ENCODE measurements at places on chromosomes 12 and 14.

- no peak for DNase-seq
Observed at GRCh38 chr12:1630827-1631591, 2.0 kb downstream of the WNT5B start.

GRCh38 chr12:90233168-90234100 lies 524.8 kb upstream of the ATP2B1 start:
- DNase-seq = no peak

GRCh38 chr14:19902409-19902808 lies 18.0 kb upstream of the OR4K5 start:
- no peak for DNase-seq

DNA sequence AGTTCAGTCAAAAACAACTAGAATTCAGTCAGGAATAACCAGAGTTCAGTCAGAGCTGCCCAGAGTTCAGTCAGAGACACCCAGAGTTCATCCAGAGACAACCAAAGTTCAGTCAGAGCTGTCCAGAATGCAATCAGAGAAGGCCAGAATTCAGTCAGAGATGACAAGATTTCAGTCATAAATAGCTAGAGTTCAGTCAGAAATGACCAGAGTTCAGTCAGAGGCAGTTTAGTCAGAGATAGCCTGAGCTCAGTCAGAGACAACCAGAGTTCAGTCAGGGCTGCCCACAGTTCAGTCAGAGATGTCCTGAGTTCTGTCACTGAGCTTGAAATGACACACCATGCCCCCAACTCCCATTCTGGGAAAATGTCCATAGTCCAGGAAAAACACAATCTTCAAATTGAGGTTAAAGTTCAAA lies 1102.8 kb downstream of the BCL11B start:
- DNase-seq = no peak

GRCh38 chr14:31969699-31970240 lies 107.3 kb upstream of the ARHGAP5 start:
- no peak for DNase-seq

DNA sequence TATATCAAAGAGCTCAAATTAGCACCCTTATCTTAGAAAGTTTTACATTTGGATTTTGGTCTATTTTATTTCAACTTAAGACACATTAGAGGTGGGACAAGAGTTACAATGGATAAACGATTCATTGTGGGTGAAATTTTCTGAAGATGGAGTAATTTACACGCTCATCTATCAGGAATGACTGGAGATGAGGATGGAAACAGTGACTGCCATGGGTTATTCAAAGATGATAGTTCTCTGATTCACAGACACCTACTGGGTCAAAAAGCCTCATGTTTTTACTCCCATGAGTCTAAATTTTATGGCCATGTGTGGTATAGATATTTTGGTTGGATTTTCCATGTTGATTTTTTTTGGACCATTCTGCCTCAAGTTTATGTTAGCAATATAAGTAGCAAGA lies 22.1 kb downstream of the SAMD4A start:
- peak; percentile 53 for DNase-seq

DNA sequence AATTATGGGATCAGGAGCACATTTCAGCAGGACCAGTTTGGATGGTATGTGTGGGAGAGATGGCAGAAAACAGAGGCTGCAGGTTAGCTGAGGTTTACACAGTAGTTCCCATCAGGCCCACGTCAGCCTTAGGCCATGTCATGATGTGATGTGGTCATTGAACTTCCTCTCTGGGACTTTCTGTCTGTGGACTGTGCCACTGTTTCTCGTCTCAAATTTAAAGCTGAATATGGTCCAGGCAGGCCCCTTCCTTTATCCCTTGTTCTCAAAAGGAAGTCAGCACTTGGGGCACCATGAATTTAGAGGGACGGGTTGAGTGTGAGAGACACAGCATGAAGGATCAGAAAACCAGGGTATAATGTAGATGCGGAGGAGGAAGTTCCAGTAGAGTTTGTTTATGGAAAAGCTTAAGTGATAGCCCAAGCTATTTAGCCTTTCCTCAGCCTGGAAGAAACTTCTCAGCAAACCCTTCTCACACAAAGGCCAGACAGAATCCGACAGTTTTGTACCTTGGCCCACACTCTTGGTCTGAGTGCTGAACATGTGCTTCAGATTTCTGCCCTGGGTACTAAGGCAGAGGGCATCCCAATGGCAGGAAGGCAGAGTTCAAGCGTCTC lies 3.6 kb upstream of the IGFBP6 start:
- DNase-seq = no peak

- no peak for DNase-seq
Observed at GRCh38 chr12:25725931-25726330, 172.8 kb upstream of the LMNTD1 start.

DNA sequence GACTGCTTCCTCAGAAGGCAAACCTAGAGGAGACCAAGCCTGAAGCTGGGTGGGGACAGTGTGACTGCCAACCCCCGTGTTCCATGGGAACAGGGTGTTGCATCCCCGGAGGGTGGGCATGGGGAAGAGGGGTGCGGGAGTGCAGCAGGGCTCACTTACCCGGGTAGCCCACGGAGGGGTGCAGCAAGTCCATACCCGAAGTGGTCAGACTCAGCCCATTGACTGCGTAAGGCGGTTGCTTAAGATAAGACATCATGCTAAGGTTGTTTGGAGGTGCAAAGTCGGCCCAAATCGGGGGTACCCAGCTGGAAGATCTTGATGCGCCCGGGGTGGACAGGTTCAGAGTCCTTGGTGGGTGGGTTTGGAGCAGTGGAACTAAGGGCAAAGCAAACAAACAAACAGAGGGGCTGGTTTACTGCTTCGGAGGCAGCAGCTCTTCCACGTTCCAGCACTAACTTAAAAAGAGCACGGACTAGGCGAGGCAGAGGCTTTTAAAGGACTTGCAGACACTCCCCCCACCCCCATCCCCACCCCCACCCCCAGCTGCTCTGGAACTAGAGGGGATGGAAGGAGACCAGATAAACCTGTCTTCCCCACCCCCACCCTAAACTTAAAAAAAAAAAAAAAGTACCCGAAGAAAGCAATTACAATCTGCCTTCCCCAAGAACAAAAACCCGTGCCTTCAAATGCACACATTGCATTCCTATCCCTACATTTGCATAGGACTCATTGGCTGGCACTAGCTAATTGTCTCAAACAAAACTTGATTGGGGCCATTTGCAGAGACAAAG lies 4.9 kb downstream of the OTX2 start:
- no peak for DNase-seq

DNA sequence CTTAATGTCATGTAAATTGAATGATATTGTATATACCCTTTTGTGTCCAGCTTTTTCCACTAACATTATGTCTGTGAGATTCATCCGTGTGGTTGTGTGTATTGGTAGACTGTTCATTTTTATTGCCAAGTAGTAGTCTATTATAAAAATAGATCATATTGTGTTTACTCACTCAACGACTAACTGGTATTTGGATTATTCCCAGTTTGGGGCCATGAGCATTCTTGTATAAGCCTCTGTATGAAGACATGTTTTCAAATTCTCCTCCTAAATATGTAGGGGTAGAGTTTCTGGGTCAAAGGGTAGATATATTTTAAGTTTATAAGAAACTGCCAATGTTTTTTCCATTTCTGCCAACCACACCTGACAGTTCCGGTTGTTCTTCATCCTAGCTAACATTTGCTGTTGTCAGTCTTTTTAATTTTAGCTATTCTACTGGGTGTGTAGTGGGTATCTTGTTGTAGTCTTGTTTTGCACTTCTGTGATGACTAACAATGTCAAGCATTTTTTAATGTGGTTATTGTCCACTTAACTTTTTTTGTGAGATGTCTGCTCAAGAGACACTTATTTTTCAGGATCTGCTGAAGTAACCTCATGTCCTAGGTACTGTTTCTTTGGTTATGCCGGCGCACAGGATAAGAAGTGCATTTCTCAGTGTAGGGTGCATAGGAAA lies 93.2 kb downstream of the DACT1 start:
- DNase-seq = no peak

DNA sequence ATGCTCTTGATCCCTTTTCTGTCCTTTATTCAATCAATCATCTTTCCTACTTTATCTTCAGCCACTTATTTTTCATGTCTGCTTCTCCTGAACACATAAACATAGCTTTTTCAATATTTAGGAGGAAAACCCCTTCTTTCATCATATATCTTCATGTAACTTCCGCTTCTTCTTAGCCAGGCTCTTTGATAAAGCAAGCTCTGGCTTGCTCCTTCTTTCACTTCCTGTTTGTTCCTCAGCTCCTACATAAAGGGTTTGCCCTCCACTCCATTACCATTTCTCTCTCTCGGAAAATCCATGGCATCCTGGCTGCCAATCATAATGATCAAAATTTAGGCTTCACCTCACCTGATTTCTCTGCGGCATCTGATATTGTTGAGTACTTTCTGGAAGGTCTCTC lies 33.7 kb upstream of the HELB start:
- DNase-seq = no peak

DNA sequence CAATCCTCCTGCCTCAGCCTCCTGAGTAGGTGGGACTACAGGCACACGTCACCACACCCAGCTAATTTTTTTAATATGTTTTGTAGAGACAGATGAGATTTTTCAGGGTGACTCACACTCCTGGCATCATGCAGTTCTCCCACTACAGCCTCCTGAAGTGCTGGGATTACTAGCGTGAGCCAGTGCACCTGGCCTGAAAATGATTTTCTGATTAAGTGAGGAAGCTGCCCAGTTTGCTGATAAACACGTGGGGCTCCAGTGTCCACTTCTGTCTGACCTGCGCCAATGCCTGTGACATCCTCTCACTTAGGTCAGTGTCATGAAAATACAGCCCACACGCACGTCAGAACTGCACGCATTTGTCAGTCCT lies 37.0 kb upstream of the SFSWAP start:
- DNase-seq = peak; percentile 22

GRCh38 chr14:85093631-85094330 lies 436.2 kb upstream of the FLRT2 start:
- DNase-seq = no peak

DNA sequence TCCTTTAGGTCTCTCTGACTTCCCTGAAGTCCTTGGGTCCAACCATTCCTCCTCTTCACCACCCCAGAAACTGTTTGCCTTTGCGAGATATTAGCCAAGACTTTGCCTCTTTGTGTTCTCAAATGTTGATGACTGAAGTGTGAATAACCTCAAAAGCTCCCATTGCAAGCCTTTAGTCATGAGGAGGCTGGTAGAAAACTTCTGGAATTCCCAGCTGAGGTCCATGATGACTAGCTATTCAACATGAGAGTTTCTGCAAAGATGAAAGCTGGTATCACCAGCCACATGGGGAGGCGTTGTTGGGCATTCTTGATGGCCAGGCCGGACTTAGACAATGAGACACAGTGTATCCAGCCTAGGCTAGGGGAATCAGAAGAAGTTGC lies 111.7 kb downstream of the TBX5 start:
- no peak for DNase-seq

DNA sequence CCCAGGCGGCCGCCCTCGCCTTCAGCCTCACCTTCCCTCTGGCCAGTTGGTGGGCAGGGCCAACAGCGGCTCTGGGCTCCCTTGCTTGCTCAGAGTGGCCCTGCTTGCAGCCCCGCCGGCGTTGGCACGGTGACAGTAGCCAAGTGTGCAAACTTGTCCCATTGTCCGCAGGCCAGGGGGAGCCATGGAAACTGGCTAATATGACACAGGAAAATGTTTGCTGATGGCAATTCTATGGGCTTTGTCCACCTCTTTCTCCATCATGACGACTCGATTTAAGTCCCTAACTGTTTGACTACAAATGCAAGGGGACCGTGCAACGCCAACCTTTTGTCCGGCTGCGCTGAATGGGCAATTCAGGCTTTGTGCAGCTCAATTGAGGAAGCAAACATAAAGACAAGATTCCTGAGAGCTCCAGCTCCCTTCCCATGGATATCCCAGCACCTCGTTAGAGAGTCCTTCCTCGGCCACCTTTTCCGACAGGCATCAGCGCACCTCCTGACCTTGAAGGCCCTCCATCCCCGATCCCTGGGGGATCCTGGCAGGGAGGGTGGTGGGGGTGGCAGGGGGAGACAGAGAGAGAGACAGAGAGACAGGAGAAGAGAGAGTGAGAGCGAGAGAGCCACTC lies 785 bp upstream of the FAM181A start:
- DNase-seq = no peak

- DNase-seq = no peak
Observed at GRCh38 chr12:131134523-131135310, 181.0 kb downstream of the ADGRD1 start.

DNA sequence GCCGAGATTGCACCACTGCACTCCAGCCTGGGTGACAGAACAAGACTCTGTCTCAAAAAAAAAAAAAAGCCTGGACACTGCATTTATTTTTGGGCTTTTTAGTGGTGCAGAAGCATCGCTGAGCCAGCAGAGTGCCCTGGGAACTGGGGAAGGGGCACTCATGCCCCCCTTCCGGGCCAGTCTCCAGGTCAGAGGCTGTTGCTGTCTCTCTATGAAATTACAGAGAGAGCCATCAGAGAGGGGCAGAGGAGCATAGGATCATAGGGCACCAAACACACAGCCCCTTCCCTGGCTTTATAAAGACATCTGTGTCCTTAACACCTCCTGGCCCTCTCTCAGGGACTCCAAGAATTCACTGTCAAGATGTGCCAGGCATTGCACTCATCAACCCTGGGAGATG lies 195.8 kb downstream of the CALM1 start:
- DNase-seq = no peak

- DNase-seq = peak; percentile 28
Observed at GRCh38 chr14:36313898-36314297, 6.5 kb downstream of the MBIP start.

DNA sequence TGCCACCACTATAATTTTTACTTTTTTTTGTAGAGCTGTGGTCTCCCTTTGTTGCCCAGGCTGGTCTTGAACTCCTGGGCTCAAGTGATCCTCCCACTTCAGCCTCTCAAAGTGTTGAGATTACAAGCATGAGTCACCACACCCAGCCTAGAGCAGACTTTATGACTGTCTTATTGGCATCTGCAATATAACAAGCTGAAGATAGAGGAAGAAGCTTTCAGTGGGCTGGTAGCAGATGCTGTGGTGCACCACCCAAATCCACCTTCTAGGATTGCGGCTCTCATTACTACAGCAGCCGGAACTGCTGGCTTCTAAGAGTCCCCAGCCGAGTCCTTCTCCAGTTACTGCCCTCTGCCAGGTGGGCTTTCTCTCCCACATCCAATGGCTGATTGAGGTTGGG lies 7.6 kb upstream of the STK38L start:
- peak; percentile 15 for DNase-seq

- DNase-seq = no peak
Observed at GRCh38 chr14:55968741-55969140, 149.5 kb upstream of the PELI2 start.

DNA sequence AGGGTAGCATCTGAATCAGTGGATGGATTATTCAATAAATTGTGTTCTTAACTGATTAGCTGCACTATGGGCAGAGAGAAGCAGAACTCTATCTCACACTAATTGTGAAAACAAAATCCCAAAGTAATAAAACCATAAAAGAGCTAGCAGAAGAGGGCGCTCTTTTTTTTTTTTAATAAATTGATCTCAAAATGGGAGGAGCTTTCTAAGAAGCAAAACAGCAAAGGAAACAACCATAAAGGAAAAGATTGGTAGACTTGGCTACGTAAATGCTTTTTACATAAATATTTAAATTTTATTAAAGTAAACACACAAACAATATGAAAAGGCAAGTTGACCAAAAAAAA lies 1.5 kb upstream of the TM7SF3 start:
- peak; percentile 75 for DNase-seq
